ENCODE measurements at places on chromosomes 3 and 15.

DNA sequence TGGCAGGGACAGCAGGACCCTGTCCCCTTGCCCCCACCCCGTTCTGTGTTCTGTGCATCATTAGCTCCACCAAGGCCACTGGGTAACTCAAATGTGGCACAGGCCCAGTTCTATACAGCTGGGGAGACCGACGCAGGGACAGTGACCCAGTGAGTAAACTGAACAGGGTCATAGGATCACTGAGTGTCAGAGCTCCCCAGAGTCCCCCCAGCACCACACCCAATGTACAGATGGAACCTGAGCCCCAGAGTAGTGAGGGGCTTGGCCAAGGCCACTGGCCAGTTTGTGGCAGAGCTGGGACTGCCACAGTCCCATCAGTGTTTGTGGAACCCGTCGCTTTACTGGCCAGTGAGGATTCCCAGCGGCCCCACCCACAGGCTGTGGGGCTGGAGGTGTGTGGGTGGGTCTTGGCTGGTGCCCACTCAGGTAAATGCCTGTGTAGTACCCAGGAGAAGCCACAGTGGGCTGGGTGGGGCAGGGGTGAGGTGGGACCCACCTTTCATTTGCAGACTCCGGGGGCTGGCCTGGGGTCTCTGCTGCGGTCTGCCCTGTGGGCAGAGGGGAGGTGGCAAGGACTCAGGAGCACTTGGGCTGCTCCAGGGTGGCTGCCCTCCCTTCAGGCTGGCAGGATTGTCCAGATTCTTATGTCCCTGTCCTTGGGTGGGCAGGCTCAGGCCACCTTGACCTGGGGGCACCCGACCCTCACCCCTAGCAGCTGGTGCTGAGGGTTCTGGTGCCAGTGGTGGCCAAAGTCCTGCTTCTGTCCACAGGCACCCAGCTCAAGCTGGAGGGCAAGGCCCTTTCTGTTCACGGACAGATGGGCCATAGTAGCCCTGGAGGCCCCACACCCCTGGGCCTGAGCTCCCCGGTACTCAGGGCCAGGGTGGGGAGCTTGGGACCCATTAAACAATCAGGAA lies 11.6 kb upstream of the CLK3 start:
- no peak for DNase-seq

- DNase-seq = no peak
Measured at GRCh38 chr15:70387081-70387480, 289.4 kb upstream of the TLE3 start.

DNA sequence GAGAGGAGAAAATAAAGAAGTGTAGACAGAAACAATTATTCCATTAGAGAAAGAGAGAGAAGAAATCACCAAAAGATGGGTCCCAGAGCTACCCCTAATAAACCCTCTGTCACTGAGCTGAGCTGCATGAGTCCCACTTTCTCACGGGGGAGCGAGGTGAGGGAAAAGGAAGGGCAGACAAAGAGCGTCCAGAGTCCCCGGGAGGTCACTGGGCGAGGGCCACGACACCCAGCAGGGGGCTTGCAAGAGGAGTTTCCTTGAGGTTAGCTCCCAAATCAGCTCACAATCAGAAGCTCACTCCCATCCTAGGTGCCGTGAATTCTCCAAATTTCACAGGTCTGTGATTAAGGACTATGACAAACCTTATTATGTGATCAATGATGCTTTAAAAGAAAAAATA lies 62.3 kb downstream of the XXYLT1 start:
- no peak for DNase-seq

GRCh38 chr3:127794402-127794801 lies 27.9 kb downstream of the MGLL start:
- DNase-seq = no peak

DNA sequence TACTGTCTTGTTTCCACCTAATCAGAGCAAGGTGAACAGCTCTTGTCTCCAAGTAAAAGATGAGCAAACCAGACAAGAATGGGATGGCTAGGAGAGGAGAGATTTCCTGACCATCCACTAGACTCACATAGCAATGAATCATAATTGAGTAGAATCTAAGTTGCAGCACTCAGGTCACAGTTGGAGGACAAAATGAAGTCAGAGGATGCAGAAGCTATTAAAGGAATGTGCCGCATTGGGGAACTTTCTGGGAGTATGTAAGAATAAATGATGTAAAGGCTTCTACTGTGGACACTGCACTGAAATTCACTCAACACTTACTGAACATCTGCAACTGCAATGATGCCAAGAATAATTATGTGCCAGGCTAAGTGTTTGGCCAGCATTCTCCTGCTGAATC lies 217.4 kb upstream of the WNT5A start:
- no peak for DNase-seq

DNA sequence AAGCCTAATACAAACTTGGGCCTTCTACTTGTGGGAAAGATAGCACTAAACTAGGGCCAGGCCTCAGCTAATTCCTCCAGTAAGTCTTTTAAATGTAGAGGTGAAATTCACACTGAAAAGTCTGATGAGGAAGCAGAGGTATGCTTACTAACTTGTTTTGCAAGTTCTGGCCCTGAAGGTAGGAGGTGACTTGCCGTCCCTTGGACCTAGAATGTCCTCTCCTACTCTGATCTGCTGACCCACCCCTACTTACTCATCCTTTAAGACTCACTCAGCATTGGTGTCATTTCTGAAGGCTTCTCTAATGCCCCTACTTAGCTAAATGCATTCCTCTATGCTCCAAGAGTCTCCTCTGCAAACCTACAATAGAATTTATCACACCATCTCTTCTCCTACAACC lies 19.4 kb downstream of the RIOX2 start:
- DNase-seq = no peak

DNA sequence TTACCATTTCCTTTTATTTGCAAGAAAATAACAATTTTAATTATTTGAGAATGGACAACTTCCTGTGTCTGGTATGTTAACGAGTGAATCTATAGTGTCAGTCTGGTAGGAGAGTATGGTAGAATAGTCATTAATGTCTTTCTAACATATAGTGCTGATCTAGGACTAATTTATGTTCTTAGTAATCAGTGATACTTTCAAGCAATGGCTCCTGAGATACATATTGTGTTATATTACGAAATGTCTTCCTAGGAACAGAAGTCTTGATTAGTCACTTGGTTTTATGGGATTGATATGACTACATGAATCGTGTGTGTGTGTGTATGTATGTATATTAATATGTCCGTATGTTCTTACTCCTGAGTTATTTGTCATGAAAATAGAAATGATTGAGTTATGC lies 66.6 kb upstream of the PAQR5 start:
- no peak for DNase-seq

DNA sequence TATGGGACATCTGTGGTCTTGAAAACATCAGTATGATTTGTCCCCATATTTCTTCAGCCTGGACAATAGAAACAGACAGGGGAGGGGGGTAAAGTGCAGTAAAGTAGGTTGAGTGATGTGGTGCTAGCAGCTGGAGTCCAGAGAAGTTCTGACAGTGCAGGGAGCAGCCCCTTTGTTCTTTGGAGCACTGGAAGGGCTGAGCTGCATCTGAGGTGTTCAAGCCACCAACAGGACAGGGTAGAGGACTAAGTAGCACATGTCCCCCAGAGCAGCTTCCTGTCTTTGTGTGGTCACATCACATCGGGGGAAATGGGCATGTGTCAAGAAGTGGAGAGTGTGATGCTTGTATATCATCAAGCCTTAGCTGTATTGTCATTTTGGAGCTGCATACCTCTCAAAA lies 12.1 kb downstream of the MRPS22 start:
- no peak for DNase-seq

GRCh38 chr15:32986147-32986546 lies 208.4 kb downstream of the FMN1 start:
- DNase-seq = no peak

GRCh38 chr15:68586274-68586961 lies 7.6 kb downstream of the CORO2B start:
- DNase-seq = no peak

GRCh38 chr3:24923570-24923969 lies 428.9 kb upstream of the THRB start:
- DNase-seq = no peak

GRCh38 chr3:73470860-73471259 lies 153.9 kb downstream of the PDZRN3 start:
- DNase-seq = no peak

DNA sequence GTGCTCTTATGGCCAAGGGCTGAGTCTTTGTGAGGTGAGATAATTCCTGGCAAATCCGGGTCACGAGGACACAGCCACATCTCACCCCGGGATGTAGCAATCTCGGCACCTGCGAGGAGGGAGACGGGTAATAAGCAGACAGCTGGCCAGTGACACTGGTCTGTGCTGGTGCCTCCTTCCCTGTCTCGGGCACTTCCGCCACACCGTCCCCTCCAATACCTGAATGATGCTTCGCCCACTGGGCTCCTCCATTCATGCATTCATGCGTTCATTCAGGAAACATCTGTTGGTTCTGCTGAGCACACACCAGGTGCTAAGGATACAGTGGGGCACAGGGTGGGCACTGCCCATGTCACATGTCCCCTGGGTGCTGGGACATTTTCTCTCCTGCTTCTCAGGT lies 60.1 kb downstream of the ATP10A start:
- DNase-seq = no peak

DNA sequence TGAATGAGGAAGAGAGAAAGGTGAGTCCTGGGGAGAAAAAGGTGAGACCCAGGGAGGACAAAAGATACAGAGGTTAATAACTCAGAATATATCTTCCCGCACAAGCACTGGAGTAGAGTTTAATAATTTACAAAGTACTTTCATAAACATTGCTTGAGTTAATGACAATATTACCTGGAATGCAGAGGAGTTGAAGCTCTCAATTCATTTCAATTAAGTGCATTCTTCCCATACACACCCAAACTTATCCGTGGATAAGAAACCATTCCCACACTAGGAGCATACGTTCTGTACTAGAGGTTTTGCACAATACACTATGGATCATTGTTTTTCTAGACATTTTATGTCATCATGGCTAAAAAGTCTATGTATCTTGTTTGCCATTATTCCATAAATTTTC lies 23.3 kb upstream of the KNG1 start:
- DNase-seq = no peak

DNA sequence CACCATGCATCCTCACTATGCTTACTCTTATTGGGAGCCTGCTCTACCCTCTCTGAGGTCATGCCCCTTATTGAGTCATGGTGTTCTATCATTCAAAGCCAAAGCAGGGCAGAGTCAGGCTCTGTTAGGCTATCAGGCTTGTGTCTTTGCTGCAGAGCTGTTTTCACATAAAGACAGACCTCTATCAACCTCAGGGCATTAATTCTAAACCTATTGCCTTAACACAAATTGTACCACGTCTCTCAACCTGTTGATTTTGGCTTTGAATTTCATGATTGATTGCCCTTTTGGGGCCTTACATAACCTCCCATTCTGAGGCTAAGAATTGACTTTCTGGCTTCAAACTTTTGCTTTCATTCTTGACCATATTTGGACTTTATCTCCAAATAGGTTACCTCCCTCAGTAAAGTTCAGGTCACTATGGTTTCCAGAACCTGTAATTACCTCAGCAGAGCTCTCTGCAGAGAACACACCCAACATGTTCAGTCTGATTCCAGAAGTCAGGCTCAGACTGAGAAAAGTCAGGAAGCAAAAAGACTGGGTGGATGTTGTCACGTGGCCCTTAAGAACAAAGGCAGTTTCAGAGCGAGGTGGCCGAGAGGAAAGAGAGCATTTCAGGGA lies 221.4 kb upstream of the NANOGP8 start:
- DNase-seq = no peak

DNA sequence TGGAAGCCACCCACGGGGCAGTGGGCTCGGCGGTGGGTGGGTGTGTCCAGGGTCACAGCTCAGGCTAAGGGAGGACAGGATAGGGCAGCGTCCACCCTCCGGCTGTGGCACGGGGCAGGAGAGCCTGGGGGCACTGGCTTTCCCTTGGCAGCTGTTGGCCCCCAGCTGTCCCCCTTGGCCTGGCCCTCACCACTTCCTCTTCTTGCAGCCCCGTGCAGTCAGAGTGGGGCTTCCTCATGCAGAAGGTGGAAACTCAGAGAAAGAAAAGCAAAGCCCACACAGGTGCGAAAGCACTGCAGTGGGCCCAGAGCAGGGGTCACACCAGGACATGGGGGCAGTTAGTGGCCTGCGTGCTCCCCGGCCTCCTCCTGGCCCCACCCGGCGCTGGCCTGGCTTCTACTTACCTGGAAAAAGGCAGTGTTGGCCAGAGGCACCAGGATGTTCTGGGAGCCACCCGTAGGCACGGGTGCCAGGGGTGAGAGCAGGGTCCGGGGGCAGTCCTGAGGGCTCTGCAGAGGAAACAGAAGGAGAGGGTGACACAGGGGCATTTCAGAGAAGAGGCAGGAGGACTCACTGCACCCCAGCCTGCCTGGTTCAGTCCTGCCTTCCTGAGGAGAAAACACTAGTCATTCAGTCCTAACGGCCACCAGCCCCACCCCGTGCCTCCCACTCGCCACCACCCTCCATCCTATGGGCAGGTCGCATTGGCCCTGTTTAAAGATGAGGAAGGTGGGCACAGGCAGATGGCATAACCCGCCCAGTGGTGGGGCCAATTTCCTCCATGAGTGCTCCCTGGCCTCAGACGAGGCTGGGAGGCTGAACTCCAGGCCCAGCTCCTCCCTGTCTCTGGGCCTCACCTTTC lies 28.3 kb downstream of the PLXND1 start:
- DNase-seq = no peak

DNA sequence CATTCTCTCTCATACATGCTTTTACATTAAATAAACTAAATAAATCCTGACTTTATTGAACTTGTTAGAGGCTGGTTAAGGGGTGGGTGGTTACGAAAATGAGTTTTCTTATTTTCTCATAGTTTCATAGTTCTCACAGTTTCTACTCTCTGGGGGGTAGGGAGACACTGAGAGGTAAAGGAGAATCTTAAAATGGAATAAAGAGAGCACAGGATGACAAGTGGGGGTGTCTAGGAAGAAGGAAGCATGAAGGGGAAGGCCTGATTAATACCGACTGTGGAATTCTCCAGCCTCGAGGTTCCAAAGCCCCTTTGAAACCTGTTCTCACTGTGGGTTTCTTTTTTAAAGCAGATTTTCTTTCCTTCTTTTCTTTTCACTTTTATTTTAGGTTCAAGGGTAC lies 66.4 kb upstream of the TRA2B start:
- no peak for DNase-seq

GRCh38 chr15:68426116-68426515 lies 5.8 kb downstream of the ITGA11 start:
- DNase-seq = no peak

DNA sequence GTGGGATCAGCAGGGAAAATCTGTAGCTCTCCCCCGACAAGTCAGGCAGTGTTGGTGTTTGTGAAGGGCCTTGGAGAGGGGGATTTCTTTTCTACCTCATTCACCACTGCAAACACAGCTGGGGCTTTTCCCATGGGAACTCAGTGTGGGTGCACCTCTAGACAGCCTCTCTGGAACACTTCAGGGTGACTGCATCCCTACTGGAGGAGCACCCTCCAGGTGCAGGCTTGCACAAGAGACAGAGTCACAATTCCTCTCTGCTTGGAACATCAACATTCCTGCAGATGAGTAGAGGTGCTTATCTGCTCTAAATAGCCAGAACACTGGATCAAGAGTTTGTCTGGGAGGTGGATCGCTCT lies 72.7 kb upstream of the AKAP13 start:
- no peak for DNase-seq

DNA sequence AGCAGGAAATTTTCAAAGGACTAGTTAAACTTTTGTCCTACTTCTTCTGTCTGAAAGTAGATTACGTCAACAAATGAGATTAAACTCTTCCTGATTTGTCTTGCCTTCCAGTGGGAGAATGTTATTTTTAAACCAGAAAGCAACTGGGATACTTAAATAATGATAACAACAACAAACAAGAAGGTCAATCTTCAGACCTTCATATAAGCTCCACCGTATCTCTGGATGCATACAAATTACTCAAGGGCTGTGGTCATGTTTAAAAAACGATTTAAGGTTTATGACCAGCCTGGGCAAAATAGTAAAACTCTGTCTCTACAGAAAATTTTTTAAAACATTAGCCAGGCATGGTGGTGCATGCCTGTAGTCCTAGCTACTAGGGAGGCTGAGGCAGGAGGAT lies 145.3 kb upstream of the NPHP3 start:
- no peak for DNase-seq

All from skin of body (tissue), 3 donors.